ENCODE measurements at places on chromosomes 3 and 15.

DNA sequence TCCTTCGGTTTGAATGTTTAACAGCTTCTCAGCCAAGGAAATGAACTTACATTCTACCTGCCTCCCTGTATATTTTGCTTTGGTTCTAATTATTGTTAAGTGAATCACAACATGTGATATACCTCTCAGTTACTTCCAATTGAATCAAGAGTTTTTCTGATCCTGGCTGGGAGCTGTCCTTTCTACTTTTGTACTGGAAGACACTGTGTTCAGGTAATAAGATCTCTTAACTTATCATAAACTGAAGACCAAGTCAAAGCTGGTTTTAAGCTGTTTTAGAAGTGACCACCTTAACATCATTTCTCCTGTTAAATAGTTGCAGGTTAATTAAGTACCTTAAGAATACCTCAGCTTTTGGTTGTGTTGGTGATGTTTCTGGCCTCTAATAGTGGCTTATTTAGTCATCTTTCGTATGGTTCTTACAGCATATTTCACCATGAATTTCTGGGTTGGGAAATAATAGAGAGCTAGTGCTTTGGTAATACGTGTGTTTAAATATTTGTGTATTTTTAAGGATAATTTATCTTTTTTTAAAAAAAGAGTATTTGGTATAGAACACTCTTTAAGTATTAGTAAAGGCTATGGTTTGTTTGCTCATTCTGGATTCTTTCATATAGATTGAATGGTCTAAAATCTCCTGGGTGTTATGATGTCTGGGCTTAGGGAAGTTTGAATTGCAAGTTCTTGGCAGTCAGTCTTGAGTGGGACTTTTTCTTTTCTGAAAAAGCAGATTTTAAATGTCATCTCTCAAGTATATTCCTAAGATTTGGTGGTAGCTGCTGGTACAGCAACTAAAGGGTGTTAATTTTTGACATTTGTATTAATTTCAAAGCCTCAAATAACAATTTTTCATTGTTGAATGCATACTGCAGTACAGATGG is 1.6 kb downstream of the RAB8B start:
- no peak for DNase-seq

DNA sequence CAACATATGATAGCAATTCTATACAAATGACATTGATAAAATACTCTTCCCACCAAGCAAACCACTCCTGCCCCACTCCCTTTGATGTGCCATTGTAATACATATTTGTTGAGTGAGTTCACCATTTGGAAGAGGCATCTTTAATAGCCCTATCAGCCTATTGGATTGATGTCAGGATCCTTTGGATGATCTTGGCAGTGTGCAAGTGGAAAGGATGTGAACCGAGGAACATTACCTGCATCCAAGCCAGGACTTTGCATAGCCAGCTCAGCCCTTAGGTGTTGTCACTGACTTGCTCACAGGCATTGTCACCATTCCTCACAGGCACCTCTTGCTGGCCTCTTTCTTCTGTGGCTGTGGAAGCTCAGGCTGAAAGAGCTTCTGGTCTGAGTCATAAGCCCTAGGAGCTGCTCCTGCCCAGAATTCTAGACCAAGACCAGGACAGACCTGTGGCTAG is 16.5 kb upstream of the TIMP4 start:
- DNase-seq = no peak

- DNase-seq = no peak
These were observed 191.8 kb downstream of the MAGI1 start for GRCh38 chr3:65846936-65847335.

- no peak for DNase-seq
These were observed 108.9 kb downstream of the RYR3 start for GRCh38 chr15:33419701-33420100.

DNA sequence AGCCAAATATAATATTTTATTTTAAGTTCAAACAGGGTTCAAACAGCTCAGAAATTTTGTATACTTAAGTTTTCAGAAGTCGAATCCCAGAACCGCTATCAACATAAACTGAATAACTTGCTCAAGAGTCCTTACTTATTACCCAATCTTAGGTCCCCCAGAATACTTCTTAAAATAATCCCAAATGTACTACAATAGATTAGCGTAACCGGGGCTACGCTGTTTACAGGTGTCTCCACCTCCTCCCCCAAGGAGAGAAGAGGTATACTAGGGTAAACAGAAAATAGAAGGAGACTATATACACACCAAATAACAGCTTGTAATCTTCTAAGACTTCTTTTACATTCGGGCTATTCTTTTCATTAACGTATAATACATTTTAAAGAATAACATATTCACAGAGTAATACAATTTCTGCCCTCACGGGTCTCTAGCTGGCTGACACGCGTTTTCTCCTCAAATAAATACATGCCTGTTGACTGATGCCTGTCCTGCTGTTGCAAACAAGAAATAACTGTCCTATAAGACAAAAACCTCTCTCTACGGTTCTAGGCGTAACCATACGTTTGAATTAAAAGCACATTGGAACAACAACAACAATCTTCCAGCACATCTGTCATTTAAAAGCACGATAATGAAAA is 1.3 kb downstream of the DENND4A start:
- no peak for DNase-seq

DNA sequence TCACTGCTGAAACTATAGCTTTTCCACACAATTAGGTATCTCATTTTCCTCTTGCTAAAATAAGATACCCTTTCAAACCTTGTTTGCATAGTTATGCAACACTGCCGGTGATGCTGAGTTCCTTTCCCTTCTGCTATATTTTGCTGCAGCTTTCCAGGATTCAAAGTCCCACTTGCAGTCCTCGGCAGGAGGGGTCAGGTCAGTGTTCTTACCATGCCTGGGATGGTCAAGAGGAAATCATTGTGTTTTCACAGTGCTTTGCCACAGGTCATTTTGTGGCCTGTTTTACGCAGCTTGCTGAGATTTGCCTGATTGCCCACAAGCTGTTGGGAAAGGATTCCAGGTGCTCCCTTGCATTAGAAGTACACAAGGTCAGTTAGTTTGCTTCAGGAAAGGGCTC is 156.9 kb downstream of the B3GALNT1 start:
- no peak for DNase-seq

- no peak for DNase-seq
These were observed 22.1 kb upstream of the TMEM115 start for GRCh38 chr3:50381383-50381782.

GRCh38 chr3:181432992-181433391 is 278.7 kb upstream of the SOX2 start:
- no peak for DNase-seq

- DNase-seq = no peak
These were observed 2.7 kb upstream of the CPOX start for GRCh38 chr3:98596087-98596486.

DNA sequence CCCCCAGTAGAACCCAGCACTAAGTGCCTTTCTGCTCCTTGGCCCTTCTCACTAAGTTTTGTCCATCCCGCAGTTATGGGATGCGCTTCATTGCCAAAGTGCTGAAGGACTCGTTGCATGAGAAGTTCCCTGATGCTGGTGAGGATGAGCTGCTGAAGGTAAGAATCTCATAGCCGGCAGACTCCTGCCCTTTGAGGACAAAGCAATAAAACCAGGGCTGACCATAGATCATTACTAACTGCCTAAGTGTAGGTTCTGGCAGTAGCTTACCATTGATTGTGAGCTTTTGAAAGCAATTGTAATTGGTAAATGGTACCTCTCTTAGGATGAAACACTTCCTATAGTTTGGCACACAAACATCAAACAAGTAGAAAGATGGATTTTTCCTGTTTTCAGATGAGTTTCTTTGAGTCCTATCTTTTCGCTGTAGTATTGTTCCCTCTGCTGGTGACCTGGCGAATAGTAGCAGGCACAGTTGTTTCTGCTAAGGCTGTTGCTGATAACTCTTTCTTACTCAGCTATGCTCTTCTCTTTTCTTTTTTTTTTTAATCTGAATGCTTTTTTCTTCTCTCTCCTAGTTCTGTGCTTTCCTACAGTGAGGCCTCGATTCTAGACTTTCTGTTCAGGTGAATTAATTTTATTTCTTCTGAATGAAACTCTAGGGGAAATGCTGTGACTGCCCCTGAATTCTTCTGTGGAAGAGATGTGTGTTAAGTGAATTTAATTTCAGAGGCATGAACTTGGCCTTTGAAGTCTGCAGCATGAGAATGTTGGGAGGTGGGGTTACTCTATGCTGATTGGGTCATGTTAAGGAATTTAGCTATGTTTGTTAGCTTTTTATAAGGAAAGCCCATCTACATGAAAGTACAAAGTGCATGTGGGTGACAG is 47.4 kb upstream of the CRTC3 start:
- peak; percentile 28 for DNase-seq

- no peak for DNase-seq
These were observed 213.4 kb downstream of the ERC2 start for GRCh38 chr3:56254835-56255234.

DNA sequence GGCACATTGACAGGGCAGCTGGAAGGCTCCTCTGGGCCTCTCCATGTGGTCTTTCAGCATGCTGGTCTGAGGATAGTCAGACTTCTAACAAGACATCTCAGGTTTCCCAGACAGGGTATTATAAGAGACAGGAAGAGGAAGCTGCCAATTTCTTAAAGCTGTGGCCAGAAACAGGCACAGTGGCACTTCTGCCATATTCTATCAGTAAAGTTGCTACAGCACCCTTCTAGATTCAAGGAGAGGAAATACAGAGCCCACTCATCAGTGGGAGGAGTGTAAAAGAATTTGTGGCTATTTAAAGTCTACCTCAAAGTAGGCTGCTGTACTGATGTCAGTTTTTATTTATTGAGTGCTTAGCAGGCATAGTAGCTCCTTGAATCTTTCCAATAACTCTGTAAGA is 55.5 kb downstream of the BTD start:
- no peak for DNase-seq

GRCh38 chr3:142337994-142338393 is 109.8 kb downstream of the XRN1 start:
- DNase-seq = no peak

- DNase-seq = no peak
These were observed 257.7 kb downstream of the VGLL3 start for GRCh38 chr3:86733257-86733656.

DNA sequence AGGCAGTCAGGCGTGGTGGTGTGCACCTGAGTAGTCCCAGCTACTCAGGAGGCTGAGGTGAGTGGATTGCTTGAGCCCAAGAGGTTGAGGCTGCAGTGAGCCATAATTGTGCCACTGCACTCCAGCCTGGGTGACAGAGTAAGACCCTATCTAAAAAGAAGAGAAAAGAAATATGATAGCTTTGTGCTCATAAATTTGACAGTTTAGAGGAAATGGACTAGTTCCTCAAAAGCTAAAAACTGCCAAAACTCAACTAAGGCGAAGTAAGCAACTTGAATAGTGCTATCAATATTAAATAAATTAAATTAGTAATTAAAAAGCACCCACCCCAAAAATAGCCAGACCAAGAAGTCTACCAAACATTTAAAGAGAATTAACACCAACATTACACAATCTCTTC is 24.5 kb upstream of the SLC15A2 start:
- no peak for DNase-seq

GRCh38 chr3:4097801-4098200 is 205.4 kb upstream of the SETMAR start:
- DNase-seq = no peak

DNA sequence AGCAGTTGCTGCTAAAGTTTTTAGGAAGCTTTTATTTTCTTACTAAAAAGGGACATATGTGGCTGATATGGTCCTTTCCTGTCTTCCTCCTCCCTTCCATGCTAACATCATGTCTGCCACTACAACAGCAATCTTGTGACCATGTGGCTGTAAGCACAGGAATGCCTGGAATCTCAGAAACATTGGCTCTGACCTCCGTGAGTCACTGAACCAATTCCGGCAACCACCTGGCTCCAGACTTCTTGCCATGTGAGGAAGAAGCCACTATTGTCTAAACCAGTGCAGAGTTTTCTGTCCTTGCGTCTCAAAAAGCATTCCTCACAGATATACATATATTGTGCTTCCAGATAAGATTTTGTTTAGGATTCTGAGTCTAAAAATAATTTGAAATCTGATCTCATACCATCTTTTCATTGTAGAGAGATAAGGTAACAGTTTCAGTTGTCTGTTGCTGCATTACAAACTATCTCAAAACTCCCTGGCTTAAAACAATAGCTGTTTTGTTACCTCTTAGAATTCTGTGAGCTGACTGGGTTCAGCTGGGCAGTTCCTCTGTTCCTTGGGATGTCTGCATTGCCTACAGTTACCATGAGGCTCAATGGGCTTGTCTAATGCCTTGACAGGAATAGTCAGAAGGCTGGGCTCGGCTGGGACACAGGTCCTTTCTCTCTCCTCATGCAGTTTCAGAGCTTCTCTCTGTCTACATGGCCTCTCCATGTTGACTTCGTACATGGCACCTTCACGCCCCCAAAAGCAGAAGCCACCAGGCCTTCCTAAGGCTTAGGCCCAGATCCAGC is 77.3 kb upstream of the MAGI1 start:
- DNase-seq = peak; percentile 59

GRCh38 chr3:192444791-192445106 is 282.6 kb downstream of the FGF12 start:
- DNase-seq = no peak

DNA sequence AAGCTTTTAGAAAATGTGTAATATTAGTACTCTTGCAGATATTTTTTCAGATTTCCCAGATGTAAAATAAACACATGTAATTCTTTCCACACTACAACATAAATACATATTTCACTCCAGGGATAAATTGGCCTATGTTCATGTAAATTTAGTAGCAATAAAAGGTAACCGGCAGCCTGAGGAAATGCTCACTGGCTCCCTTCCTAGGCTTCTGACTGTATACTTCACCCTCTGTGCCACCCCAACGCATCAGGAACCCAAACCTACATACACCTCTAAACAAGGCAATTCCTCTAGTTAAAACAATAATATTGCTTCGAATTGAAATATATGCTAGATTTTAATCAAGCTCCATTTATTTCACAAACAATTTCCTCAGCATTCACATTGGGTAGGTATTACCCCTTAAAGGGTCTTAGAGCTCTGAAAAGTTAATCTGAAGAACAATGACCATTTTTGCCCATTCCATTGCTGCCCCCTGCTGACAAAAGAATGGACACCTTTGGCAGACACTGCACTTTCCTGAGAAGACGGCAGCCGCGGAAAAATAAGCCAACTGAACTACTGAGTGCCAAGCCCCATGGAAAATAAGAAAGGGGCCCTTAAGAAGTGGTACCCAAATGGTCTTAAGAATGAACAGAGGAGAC is 212.5 kb downstream of the OSBPL10 start:
- no peak for DNase-seq

GRCh38 chr15:77552066-77552465 is 80.6 kb downstream of the LINGO1 start:
- no peak for DNase-seq

DNA sequence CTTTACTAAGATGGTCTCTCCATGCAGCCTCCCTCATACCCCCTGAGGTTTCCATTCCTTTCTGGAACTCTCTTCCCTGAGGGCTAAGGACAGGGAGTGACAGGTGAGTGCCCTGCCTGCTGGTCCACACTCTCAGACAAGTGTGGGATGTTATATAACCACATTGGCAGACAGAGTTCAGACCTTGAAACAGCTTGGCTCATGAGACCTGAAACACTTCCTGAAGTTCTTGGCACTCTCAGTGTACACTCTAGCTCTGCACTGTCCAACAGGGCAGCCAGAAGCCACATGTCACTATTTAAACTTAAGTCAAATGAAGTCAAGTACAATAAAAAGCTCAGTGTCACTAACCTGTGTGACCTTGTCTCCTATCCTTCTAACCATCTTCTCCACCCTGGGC is 188.5 kb downstream of the ZNF621 start:
- DNase-seq = no peak

Data from AG09319 (cell line).